ENCODE measurements at places on chromosomes 11 and 22.

GRCh38 chr11:20089796-20090653 is 70.2 kb downstream of the DBX1 start:
- peak; percentile 61 for DNase-seq

GRCh38 chr11:122137078-122137793 is 21.2 kb upstream of the BLID start:
- DNase-seq: no peak

GRCh38 chr11:10844356-10844755 is 13.5 kb downstream of the ZBED5 start:
- DNase-seq: no peak

DNA sequence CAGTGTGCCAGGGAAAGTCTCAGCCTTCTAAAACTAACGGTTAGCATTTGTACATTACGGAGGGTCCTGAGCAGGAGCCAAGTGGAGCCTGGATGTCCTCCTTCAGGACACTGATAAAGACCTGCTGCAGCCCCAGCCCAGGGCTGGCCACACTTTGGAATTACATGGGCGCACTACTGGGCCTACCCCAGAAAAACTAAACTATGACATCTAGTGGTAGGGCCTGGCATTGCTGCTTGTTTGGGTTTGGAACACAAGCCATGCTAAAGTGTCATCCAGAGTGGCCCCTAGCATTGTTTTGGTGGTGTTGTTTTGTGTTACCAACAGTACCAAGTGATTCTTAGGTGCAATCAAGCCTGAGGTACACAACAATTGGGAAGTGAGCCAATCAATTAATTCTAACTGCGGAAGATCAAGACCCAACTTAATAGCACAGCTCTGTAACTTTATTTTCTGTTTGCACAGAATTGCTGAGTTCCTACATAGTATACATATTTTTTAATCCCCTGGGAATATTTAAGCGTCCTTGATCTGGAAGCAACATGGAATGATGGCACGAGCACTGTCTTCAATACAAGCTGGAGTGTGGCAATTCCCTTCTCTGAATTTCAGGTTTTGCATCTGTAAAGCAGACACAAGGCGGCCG is 340.7 kb downstream of the LARGE1 start:
- DNase-seq: no peak

DNA sequence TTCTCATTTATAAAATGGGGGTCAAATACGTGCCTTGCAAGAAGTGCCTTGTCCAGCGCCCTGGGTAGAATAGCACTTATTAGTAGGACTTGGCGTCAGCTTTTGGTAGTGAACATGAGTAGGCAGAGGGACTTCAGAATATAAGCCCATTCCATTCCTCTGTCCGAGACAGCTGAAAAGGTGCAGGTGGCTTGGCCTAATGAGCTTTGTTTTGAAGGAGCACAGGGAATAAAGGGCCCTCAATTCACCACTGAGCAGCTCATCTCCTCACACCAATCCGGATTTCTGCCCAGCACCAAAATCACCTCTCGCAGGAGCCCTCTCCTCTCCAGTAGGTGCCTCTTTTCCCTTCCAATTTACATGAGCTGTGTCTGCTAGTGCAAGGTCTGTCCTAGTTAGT is 91.2 kb downstream of the DSCAML1 start:
- no peak for DNase-seq

DNA sequence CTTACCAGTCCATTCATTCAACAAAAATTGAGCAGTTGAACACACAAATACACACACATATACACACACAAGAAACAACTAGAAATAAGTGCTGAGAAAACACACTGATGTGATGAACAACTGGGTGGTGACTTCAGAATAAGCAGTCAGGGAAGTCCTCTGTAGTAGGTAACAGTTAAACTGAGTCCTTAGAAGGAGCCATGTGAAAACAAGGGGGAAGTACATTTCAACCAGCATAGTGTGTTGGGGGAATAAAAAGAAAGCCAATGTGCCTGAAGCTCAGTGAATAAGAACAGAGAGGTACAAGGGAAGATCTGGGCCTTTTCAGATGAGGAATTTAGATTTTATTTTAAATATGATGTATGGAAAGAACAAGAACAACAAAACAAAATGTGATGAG is 6.8 kb upstream of the TMEM123 start:
- no peak for DNase-seq

GRCh38 chr22:43432883-43433415 is 21.1 kb downstream of the MPPED1 start:
- no peak for DNase-seq

DNA sequence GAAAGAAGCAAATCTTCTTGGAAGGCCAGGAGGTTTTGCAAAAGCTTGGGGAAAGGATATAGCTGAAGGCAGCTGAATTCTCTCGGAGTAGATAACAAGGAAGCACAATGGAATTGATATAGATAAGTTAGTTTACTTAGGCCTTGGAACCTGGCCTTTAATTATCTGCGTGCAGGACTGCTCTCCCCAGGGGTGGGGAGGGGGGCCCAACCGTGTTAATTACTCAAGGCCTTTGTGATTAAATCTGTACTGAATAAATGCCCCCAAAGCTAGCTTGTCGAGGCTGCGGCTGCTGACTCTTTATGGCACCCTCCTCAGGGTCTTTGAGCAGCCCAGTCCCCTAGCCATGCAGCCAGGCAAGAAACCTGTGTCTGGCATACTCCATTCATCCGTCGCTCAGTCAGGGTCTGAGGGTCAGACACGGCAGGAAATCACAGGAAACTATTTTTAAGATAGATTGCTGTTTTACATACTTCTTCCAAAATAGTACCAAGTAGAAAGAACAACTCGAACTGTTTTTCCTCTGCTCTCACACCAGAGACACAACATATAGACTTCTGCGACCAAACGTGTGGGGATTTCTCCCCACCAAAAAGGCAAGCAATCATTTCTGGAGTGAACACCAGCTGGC is 36.5 kb downstream of the MS4A2 start:
- DNase-seq: no peak

GRCh38 chr22:37609240-37610152 is 862 bp downstream of the GGA1 start:
- DNase-seq: no peak

DNA sequence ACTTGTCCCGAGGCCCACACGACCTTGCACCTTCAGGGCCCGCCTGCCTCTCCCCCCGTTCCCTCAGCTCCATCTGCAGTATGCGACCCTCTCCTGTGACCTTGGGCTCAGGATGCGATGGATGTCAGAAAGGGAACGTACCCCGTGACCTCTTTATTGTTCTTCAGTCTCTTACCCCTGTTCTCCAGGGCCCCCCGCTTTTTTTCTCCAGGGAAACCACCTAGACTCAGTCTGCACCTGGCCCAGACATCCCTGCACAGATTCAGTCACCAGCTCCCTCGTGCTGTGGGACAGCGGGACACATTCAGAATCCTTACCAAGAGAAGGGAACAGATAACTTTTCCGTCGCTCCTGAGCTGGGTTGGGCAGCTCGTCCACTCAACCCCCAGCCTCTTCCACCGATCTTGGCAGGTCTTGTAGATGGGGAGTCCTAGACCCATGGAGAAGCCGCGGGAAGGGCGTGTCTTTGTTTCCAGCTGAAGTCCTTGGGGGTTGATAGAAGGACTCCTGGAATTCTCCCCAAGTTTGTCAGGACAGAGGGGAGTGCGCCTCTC is 1.4 kb upstream of the PHOX2A start:
- no peak for DNase-seq

DNA sequence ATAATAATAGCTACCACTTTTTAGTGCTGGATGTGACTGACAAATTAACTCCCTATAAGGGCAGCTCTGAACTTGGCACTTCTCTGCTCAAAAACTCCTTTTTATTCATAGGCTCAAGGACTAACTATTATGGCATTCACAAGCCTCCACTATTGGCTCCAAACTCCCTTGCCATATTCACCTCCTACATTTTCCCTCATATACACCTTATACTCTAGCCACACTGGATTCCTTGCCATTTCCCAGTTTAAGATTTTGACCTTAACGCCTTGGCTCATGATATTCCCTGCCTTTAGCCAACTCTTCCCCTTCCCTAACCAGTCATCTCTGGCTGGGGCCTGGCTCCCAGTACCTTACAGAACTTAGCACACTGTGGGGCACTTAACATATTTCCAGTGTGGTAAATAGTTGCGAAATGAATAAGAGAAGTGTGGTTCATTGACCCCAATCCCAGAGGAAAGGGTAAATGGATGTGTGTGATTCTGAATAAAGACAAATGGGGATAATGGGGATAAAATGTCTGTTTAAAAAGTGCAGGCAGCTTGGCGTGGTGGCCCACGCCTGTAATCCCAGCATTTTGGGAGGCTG is 40.0 kb upstream of the SORL1 start:
- no peak for DNase-seq

GRCh38 chr11:112400476-112401014 is 139.9 kb upstream of the PLET1 start:
- no peak for DNase-seq

- DNase-seq: no peak
Measured at GRCh38 chr11:27204529-27204928, 158.5 kb downstream of the CCDC34 start.

GRCh38 chr11:119316016-119316728 is 758 bp downstream of the MCAM start:
- peak; percentile 17 for DNase-seq

All from NCI-H510A (cell line).